Astrocyte of the hippocampus (primary cell): ENCODE measurements at places on chromosomes 3 and 15.

DNA sequence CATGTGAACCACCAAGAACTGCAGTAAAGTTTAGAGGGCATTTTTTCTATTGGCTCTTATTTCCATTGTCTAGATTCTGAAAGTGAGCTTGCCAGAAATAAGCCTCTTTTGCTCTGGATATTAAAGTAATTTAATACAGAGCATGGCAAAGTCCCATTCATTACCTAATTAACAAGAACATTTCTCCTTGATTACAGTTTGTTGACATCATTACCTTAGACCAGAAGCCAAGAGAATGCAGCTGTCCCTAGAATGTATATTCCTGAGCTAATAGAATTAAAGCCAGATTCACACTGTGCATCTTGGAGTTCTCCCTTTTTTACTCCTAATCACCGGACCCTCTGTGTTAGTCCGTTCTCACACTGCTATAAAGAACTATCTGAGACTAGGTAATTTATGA is 46.4 kb upstream of the TM4SF4 start:
- DNase-seq: no peak

DNA sequence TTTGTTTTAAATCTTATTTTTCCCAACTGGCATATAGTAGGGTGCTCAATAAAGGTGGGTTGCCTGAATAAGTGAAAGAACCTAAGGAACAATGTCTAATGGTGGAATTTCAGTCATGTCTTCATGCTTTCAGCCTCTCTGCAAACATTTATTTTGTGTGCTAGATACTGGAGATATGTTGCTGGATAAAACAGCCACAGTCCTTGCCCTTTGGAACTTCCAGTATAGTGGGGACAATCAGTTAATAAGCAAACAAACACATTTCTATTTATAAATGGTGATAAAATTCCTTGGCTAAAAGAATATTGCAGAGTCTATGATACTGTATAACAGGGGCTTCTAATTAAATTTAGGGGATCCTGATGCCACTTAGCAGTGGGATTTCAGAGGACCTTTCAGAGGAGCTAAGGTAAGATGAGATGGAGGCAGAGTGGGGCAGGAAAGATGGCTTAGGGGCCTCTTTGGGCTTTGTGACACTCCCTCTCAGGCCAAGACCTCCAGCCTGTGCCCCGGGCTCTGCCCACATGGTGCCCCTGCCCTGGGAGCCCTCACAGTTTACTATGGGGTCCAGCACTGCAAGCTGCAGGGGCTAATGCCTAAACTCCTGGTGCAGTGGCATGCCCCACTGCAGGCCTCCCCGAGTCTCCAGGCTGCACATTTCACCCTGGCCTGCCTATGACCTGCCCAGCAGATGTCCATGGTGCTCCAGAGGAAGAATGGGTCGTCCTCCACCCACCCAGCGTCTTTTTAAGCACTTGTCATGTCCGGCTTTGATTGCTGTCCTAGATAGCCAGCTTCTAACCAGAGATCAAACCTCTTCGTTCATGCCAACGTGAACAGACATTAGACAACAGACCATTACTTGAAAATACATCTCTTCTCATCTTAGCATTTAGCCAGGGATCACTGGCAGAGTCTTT is 61.6 kb upstream of the PRR23C start:
- DNase-seq: no peak

DNA sequence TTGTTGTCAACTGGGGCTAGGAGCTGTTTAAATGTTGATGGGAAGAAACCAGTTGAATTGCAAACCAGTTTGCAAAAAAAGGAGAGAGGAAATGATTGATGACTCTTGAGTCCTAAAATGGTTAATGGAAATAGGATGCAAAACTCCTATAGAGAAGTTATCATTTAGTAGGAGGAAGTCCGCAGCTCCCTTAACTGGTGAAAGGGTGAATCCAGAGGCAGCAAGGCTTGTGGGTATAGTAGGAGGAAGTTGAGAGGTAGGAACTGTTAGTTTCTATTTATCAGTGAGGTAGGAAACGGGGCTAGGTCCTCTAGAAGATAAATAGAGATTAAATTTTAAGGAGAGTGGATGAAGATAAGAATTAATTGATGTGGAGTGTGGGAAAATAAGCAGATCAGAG is 15.4 kb downstream of the IREB2 start:
- DNase-seq: no peak

- DNase-seq: no peak
Measured at GRCh38 chr3:99504258-99504657, 134.1 kb upstream of the COL8A1 start.

DNA sequence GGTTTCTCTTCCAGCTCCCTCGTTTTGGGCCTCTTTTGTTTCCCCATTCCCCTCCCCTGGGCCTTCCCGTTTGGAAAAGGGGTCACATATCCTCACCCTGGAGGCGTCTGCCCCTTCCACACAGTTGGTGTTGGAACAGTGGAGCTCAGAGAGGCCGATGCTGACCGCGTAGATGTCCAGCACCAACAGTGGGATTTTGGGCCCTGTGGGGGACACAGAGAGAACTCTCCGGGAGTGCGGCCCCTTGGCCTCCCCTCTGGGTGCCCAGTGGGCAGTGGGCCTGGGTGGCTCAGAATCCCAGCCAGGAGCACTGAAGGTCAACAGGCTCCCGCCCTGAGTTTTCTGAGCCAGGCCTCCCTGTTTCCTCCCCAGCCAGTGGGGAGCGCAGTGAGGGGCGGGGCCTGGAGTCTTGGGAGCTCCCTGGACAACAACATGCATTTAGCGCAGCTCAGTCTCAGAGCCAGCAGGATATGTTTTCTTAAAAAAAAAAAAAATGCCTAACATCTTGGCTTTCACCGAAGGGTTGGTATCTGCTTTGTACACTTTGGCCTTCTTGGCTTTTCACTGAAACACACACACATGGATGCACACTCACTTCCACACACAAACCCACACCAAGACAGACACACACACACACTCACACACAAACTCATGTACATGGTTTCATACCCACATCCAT is 670 bp upstream of the ISLR start:
- DNase-seq: no peak

GRCh38 chr3:14767245-14768051 is 51.3 kb upstream of the FGD5 start:
- DNase-seq: no peak

- no peak for DNase-seq
Measured at GRCh38 chr15:42082823-42083604, 11.3 kb downstream of the PLA2G4D start.

GRCh38 chr3:183008303-183008702 is 28.0 kb upstream of the DCUN1D1 start:
- DNase-seq: no peak

DNA sequence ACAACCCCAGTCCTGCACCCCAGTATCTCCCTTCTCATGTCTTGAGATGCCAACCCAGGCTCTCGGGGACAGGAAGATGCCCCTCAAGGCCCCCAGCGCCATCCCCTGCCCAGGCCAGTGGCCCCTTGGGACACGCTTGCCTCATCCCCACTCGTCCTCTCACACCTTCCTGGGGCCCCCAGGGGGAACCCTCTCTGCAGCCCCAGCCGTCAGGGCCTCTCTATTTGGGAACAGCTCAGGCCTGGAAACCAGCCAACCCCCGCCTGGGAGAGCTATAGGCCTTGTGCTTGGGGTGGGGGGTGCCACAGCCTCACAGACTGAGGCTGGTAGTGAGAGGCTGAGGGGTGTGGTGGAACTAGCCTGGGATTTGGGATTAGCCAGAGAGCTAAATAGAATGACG is 7.8 kb downstream of the LINGO1 start:
- DNase-seq: no peak

DNA sequence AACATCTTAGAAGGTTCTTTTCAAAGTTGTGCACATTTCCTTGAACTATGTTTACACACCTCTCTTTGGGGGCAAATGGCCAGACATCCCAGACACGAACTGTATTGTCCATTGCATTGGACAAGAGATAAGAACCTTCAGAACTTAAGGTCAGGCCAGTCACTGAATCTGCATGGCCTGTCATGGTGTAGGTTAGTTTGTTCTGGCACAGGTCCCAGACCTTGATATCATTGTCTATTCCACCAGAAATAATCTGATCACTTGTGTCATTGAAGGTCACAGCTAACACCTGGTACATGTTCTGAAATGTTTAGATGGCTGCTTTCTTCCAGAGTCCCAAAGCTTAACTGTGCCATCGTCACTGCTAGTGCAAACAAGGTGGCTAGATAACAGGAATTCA is 55.7 kb downstream of the KCNAB1 start:
- DNase-seq: no peak

GRCh38 chr3:132857317-132857716 is 135.1 kb upstream of the NPHP3 start:
- DNase-seq: no peak

DNA sequence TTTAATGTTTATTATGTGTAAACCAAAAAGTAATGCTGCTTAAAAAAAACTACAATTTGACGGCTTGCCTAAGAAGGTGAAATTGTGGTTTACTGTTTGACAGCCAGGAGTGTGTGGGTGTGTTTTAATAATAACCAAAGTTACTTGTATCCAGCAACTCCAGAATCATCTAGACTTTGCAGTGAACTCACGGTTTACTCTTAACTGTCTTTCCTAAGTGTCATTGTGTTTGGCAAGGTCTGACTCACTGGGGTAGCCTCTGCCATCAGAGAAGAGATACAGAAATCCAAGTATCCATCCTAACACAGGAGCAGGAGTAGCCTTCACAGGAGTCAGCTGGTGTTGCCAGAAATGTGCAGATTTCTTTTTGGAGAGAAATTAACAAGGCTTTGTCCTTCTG is 151.1 kb downstream of the CTNNB1 start:
- no peak for DNase-seq

- no peak for DNase-seq
Measured at GRCh38 chr3:10193692-10194327, 29.1 kb downstream of the IRAK2 start.

GRCh38 chr3:33919312-33920120 is 121.1 kb downstream of the PDCD6IP start:
- DNase-seq: peak; percentile 39

DNA sequence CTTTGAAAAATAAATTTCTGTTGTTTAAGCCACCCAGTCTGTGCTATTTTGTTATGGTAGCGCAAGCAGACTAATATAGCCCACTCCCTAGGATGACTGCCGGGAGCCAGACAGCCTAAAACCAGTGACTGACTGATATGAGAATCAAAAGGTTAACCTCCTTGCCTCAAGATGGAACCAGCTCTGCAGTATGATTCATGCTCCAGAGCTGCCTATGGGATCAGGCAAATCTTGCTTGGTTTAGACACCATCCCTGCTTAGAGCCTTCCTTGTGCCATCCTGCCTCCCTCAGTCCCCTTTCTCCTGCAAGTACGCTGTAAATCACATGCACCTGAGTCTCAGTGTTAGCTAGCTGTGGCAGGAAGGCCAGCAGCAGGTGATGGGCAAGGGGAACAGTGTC is 39.3 kb downstream of the TRANK1 start:
- DNase-seq: no peak

GRCh38 chr3:128367221-128367620 is 99.5 kb downstream of the DNAJB8 start:
- DNase-seq: no peak

- no peak for DNase-seq
Measured at GRCh38 chr15:74784426-74785193, 2.7 kb downstream of the CSK start.

DNA sequence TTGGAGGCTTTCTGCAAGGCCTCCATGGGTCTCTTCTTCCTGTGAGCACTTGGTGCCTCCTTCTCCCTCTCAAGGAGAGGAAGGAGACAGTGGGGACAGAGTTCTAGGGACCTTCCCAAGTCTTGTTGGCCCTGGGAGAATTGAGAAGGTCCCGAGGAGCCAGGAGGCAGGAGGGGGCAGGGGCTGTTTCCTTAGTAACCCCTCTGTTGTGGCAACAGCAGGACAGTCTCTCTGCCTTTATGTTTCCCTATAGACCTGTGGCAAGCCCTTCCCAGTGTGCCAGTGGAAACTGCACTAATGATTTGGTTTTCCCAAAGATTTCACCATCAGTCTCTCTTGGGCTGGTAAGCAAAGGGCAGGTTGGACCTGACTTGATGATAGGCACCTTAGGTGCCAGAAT is 87.8 kb upstream of the GALNT15 start:
- DNase-seq: no peak

DNA sequence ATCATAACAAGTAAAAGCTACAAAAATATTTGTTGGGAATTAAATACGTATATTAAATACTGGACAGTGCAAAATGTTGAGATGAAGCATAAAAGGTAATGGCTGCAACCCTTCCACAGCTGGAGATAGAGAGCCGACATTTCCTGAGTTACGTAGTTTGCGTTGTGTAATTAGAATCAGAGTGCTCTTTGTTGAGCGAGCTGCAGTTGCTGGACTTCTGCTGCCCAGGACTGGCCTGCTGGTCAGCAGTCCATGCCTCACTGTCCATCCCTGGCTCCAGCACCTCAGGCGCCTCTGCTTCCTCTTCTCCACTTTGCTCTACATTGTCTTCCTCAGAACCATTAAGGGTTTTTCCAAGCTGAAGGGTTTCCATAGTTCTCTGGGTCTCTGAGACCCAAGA is 28.4 kb upstream of the SHC4 start:
- DNase-seq: no peak

- no peak for DNase-seq
Measured at GRCh38 chr3:111613294-111613693, 18.1 kb upstream of the ZBED2 start.

- peak; percentile 87 for DNase-seq
Measured at GRCh38 chr15:80550219-80550907, 144.7 kb upstream of the ABHD17C start.

DNA sequence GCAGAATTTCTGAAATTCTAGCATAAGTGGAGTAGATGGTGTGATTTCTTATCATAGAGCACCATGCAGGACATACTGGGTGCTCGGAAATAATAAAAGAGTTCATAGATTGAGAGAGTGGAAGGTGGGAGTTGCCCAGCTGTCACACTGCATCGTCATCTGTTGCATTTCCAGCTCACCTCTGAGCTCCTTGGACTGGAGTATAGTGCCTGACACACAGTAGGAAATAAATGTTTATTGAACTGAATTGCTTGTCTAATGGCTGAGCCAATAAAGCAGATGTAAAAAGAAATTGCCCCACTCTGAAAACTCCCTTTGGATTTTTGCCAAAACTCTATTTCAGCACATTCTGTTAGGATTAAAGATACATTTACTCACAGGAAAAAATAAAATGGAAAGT is 108.9 kb upstream of the UBE2E1 start:
- no peak for DNase-seq

- peak; percentile 32 for DNase-seq
Measured at GRCh38 chr15:64813075-64813474, 12.4 kb downstream of the PIF1 start.

- DNase-seq: no peak
Measured at GRCh38 chr3:73791356-73791755, 166.6 kb upstream of the PDZRN3 start.
